Activated naive CD8-positive, alpha-beta T cell treated with anti-CD3 and anti-CD28 coated beads, Interleukin-2, amount 10 ng/mL, durations not matched to agents 7 days and 5 days (primary cell): ENCODE measurements at places on chromosomes 4 and X.

- DNase-seq, result no peak
Observed at GRCh38 chr4:113935190-113935589, 44.3 kb downstream of the ARSJ start.

- no peak for DNase-seq
Observed at GRCh38 chr4:119930546-119930945, 136.1 kb downstream of the MAD2L1 start.

DNA sequence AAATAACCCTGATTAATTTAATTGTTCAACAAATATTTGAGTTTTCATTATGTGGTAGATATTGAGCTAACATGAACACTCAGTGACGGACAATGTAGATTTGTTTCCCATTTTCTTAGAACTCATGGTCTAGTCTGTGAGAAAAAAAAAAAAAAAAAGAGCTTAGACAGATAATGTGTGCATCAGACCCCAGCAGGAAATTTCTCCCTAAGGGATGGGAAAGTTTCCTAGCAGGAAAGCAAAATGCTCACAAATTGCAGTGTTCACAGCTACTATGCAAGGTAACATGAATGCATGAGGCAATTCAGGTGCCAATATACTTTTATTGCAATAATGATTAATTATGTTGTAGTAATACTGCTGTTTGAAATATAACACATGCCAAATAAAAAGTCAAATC lies 843.2 kb upstream of the SLIT2 start:
- DNase-seq, result no peak

DNA sequence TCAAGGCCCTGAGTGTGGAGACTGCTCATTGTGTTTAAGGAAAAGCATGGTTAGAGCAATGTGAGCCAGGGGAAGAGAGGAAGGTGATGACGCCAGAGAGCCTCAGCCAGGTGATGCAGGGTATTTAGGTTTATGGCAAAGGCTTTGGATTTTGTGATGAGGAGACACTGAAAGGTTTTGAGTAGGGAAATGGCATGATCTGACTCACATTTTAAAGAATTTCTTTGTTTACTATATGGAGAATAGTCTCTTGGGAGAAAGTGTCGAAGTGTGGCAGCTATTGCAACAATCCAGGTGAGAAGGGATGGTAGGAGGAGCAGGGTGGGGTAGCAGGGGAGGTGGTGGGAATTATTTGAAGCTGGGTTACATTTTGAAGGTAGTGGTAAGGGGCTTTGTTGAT lies 293.4 kb upstream of the IGFBP7 start:
- no peak for DNase-seq

- peak; percentile 29 for DNase-seq
Observed at GRCh38 chrX:8879750-8880149, 78.6 kb upstream of the FAM9A start.

DNA sequence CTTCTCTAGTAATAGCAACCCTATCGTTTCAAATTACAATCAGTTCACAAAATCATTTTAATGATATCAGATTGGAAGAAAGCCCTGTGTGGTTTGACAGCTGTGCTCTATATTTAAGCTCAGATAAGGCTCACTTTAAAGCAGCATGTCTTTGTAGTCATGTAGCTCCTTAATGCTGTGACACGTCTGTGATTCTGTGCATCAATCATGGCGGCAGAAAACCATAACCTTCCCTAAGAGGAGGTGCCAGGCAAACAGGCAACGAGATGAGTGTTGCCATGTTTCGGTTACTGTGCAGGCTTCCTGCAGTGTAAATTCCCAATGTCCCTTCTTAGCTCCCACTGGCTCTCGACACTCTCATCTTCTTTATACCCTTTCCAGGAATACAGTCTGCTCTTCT lies 212.7 kb downstream of the GRID2 start:
- no peak for DNase-seq

DNA sequence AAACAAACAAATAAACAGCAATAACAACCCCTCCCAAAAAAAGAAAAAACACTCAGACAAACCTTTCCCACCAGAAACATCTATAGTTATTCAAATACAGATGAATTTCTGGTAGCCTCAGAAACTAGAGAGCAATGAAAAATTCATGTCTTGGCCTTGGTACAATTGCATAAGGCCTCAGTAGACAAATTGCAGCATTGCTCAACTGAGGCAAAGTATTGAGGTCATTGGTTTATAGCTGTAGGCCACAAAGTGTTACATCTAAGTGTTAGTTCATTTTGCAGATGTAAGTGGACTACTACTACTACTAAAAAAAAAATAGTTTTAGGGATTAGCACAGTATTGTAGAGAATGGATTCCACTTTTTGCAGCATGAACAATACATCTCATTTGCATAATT lies 2268.3 kb downstream of the ARAP2 start:
- DNase-seq, result no peak

- no peak for DNase-seq
Observed at GRCh38 chr4:120299631-120300030, 233.0 kb upstream of the MAD2L1 start.

- no peak for DNase-seq
Observed at GRCh38 chrX:10811111-10811510, 190.7 kb upstream of the MID1 start.

GRCh38 chr4:183429489-183429888 lies 14.9 kb upstream of the CDKN2AIP start:
- no peak for DNase-seq

GRCh38 chr4:176545872-176546271 lies 226.1 kb downstream of the SPCS3 start:
- DNase-seq, result no peak
